Left cardiac atrium (tissue), 4 donors: ENCODE measurements at places on chromosomes 12 and 14. TPM values are rescaled to one million over a fixed set of nuclear protein-coding genes. Genes with fewer than 3 reads are reported as not detected.

DNA sequence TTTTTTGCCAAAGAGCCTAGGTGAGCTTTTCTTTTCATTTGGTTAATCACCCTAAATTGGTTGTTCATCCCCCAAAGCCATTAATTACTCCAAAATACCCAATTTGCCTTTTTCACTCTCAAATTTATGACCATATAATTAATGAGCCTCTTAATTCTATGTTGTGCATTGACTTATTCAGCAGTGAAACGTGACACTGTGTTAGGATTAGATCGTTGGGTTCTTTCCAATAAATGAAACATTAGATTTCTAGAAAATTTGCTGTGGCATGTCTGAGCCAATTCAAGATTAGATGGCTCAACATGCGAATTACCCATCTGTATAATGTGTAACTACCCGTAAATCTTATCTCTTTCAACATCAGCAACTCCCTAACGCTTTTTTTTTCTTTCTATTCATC is 273.4 kb downstream of the BMP4 start:
- DNase-seq: no peak

DNA sequence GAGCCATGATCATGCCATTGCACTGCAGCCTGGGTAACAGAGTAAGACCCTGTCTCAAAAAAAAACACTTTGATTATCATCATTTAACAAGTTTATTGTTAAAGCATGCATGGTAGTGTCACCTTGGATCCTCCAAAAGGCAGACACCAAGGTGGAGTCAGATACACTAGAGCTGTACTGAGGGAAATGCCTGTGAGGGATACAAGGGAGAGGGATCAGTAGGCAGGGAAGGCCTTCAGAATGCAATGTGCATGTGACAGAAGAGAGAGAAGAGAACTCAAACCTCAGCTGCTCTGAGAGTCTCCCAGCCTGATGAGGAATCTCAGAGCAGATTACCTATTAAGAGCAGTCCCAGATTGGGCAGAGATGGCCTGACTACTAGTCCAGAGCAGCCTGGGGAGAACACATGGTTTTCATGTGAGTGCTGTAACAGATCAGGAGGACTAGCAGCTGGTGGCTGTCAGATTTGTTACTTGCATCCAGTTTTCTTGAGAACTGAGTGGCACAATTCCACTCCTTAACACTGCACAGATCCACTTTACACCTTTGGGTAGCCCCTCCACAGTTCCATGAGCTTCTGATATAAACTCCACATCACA is 38.0 kb upstream of the A2ML1 start:
- no peak for DNase-seq

- DNase-seq: no peak
Measured at GRCh38 chr14:105316968-105317510, 2.5 kb downstream of the PACS2 start.

DNA sequence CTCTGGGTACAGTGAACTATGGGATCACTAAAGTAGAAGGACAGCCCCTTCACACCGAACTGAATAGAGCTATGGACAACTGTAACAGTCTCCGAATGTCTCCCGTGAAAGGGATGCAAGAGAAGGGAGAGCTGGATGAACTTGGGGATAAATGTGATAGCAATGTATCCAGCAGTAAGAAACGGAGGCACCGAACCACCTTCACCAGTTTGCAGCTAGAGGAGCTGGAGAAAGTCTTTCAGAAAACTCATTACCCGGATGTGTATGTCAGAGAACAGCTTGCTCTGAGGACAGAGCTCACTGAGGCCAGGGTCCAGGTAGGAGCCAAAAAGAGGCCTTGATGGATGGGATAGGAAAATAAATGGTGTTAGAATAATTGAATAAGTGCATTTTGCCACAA is 3.5 kb downstream of the ALX1 start:
- DNase-seq: no peak

GRCh38 chr12:11780521-11781101 is 131.1 kb downstream of the ETV6 start:
- no peak for DNase-seq

DNA sequence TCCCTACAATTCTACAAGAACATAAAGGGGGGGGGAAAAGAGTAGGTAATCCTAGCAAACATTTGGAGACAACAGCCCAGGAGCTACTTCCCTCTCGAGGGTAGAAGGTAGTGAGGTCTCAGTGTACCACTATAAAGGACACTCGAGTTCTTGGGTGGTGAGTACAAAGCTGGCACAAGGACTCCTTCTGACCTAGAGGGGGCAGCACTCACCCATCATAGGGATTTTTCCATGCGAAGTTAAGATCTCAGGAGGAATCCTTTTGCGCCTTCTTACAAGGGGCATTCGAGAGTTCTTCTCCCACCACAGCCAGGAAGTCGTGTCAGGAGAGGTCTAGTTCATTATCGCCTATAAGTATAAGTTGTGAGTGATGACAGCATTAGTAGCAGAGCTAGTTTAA is 200.2 kb upstream of the RBM19 start:
- peak; percentile 29 for DNase-seq

- DNase-seq: no peak
Measured at GRCh38 chr12:94799136-94799535, 148.8 kb upstream of the TMCC3 start.

DNA sequence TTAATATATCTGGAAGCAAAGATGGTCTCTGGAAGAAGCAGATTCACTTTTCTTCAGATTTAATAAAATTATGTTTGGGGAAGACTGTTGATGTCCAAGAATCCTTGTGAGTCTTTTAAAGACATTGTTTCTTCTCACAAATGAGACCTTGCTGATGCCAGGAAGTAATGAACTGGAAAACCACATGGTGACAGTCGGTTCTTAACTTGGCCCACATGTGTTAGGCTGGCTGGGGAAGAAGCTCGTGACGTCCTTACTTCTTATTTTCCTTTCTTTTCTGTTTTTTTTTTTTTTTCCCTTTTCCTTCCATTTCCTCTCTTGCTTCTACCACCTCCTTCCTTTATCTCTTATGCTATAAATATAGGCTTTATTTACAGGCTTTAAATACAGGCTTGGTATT is 950.2 kb downstream of the BCL11B start:
- DNase-seq: no peak

- no peak for DNase-seq
Measured at GRCh38 chr12:71558445-71558844, 105.2 kb downstream of the ZFC3H1 start.

- DNase-seq: no peak
Measured at GRCh38 chr12:92362785-92363184, 217.1 kb upstream of the BTG1 start.

DNA sequence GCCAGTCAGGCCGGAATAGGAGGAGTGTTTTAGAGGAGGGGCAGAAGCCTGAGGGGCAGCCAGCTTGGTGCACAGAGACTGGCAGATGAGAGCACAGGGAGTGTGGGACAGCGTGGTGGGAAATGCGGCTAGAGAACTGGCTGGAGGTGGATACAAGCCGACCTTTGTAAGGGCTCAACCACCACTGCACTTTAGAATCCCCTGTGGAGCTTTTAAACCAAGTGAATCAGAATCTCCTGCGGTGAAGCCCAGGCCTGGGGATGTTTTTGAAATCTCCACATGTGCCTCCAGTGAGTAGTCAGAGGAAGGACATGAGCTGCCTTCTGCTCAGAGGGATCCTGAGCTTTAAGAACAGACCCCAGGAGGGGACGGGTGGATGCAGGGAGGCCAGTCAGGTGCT is 10.9 kb upstream of the PCED1B start:
- no peak for DNase-seq

GRCh38 chr12:8612629-8613028 is at the start of gene AICDA:
Gene AICDA (minus strand): TSS chr12:8612859. CDS start chr12:8612767, 92 bp downstream.
- no peak for DNase-seq

DNA sequence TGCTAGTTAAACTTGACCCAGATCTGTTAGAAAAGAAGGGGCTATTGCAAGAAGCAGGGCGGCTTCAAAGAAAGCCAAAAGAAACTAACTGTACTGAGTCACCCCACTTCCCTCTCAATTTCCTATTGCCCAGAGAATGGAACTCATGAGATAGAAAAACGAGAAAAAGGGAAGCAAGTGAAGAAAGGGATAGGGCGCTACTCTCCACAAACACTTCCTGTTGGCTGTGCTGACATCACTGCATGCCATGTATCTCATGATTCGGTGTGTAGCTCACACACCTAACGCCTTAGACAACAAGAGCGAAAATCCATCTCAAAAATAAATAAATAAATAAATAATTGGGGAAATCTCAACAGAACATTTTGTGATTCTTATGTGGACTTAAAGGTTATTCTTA is 13.0 kb upstream of the P2RX4 start:
- DNase-seq: no peak

- DNase-seq: no peak
Measured at GRCh38 chr14:49691031-49691430, 1.9 kb upstream of the KLHDC1 start.

The SYNDIG1L gene
- total RNA-seq: 0.24 TPM

DNA sequence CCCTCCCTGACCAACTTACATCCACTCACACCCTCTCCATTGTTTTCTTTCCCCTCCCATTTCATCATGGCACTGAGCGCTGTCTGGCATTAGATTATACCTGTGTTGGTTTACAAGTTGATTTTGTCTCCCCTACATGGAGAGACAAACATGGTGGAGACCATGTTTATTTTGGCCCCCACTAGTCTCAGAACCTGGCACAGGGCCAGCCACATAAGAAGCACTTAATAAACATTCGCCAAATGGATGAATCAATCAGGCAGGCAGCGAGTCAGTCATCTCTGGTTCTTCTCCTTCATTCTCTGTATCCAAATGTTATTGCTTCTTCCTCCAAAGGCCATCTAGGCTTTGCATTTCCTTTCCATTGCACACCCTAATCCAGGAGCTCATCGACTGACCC is 177.4 kb downstream of the DPF3 start:
- no peak for DNase-seq

DNA sequence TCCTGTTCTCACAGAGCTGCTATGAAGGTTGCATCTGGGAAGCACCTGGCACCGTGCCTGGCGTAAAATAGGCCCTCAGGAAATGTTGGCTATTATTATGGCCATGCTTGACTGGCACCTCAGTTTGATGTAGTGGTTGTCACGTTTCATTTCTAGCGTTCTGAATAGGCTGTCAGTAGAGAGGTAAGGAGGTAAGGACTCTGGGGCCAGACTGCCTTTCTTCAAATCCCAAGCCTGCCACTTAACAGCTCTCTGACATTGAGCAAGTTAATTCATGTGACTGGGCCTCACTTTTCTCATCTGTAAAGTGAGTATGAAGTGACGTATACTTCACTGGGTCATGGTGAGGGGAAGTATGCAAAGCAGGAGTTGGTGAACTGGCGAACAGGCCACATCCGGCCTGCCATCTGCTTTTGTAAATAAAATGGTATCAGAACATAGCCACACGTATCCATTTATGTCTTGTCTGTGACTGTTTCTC is 196.2 kb downstream of the CACNA1C start:
- DNase-seq: no peak

DNA sequence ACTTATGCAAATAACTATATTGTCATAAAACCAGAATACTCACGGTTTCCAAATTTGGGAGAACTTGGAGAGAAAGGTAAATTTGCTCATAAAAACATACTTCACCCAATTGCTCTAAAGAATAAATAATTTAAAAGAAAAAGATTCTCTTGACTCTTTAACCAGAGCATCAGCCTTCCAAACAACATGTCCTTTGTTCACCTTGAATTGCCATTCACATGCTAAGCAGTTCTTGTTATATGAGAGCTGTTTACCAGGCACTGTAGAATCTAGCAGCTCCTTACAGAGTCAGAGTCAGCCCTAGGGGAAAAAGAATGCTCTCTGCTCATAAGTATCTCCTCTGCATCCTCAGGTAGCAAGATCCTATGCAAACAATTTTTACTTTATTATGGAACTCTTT is 10.2 kb downstream of the SLCO1A2 start:
- DNase-seq: no peak

DNA sequence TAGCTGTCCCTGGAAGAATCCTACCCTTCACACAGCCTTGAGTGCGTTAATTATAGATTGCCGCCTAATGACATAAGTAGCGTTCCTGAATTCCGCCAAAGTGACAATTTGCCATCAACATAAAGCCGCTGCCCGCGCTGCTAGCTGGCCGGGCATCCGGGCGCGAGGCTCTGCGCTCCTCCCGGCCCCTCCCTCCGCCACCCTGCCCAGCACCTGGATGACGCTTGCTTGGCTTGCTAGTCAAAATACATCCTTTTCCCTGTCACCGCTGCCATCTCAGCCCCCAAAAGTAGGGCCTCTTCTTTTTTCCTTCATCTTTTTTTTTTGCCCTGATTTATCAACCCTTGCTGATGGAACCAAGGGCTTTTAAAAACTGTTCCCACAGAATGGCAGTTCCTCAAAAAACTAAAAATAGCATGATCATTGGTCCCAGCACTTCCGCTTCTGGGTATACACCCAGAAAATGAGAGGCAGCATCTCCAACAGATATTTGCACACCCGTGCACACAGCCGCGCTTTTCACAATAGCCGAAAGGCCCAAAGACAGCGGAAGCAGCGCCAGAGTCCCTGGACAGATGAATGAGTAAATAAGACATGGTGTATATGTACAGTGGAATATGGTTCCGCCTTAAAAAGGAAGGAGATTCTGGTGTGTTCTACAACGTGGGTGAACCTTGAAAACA is 235.2 kb downstream of the BCL11B start:
- peak; percentile 48 for DNase-seq

- no peak for DNase-seq
Measured at GRCh38 chr14:102994689-102995088, 62.7 kb downstream of the CDC42BPB start.
